EH (cell line): ENCODE measurements at places on chromosomes 1 and 21.

DNA sequence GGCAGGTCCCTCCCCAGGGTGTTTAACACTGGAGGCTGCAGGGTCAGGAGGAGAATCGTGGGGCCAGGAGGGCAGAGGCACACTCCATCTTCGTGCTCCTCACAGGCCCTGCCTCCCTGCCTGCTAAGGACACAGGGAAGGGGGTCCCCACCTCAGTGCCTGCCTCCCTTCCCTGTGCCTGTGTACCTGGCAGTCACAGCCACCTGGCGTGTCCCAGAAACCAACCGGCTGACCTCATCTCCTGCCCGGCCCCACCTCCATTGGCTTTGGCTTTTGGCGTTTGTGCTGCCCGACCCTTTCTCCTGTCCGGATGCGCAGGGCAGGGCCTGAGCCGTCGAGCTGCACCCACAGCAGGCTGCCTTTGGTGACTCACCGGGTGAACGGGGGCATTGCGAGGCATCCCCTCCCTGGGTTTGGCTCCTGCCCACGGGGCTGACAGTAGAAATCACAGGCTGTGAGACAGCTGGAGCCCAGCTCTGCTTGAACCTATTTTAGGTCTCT, 623 bp upstream of the BGLAP start:
- DNase-seq: peak; percentile 65

- peak; percentile 80 for DNase-seq
Observed at GRCh38 chr1:31707711-31708110, 3.9 kb upstream of the COL16A1 start.

DNA sequence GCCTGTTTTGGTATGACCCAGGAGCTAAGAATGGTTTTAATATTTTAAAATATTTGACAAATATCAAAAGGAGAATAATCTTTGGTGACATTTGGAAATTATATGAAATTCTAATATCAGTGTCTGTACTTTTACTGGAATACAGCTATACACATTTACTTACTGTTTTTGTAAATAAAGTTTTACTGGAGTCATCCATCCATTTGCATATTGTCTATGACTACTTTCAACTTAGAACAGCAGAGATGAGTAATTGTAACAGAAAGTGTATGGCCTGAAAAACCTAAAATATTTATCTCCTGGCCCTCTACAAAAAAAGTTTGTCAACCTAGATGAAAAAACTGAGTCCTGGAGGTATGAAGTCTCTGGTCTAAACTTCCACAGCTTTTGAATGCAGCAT, 5.8 kb upstream of the MAP3K7CL start:
- no peak for DNase-seq

DNA sequence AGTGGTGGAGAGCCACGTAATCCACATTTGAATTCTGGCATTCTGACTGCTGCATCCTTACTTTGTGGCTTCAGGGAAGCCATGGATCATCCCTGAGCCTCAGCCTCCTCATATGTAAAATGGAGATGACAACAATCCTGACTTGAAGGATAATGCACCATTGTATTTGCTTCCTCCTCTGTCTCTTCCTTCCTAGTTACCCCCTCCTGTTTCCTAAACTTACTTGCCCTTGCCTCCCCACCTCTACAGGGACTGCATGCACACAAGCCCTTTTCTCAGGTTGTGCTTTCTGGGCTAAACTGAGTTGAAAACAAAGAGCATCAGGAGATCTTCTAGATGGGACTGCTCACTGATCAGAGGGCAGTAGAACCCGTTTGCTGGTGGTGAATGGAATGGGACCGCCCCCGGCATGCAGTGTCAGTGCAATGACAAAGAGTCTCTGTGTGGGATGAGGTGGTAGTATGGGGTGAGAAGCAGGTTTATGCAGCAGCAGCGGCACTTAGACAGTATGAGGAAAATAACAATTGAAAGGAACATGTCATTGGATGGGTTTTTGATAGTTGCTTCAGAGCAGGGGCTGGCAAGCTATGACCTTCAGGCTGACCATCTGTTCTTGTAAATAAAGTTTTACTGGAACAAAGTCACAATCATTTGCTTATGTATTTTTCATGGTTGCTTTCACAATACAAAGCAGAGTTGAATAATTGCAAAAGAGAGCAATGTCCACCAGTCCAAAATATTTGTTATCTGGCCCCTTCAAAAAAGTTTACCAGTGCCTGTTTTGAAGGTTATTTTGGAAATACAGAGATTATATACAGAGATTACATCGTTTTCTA, 6.1 kb upstream of the ADAMTS1 start:
- no peak for DNase-seq

DNA sequence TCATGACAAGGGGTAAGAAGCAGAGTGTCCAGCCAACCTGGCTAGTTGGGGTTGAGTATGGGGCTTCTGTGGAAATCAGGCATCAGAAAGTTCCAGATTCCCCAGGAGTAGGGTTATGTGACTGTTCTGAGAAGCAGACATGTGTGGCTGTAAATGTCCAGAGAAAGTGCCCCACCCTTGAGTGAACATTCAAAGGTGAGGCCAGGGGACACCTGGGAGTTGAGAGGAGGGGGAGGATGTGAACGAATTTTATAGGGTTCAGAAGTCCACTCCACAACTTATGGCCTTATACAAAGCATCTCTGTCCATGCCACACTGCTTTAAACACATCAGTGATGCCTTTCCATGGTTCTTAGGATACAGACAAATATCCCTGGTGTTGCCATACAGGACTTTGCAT, 133.3 kb downstream of the IGSF21 start:
- DNase-seq: no peak

- no peak for DNase-seq
Observed at GRCh38 chr1:49240709-49241221, 464.1 kb upstream of the BEND5 start.

- DNase-seq: peak; percentile 43
Observed at GRCh38 chr1:197440715-197441114, 172.7 kb downstream of the CRB1 start.

GRCh38 chr1:76868154-76868882, 1.0 kb downstream of the ST6GALNAC5 start:
- peak; percentile 68 for DNase-seq
